ENCODE measurements at places on chromosomes 3 and 15. TPM values are rescaled to one million over a fixed set of nuclear protein-coding genes. Genes with fewer than 3 reads are reported as not detected.

GRCh38 chr3:72105306-72105705 lies 320.4 kb upstream of the PROK2 start:
- no peak overlapping the region for H3K4me3 ChIP-seq
- peaks cover 3% of the 10 kb centered on the region for H3K27me3 ChIP-seq
- H3K4me1 ChIP-seq = peaks cover 17% of the 10 kb centered on the region
- no peaks in the 10 kb centered on the region for H3K36me3 ChIP-seq
- DNase-seq = no peak
- no peak overlapping the region for H3K27ac ChIP-seq

GADL1 gene
- total RNA-seq = not detected

DNA sequence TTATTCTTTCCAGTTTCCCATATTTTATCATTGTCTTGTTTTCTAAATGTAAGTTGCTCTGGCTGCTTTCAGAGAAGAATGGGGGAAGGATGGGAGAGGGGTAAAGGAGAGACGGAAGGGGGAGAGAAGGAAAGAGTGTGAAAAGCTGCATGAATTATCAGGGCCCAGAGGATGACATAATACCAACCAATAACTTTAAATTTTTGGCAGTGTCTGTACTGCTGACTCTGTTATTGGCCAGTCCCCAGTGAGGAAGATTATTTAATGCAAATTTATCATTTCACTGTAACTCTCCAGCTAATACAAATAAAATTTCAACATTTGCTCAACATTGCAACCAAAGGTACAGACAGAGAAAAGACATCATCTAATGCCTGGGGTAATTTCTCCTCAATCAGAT lies 551.7 kb upstream of the CFAP20DC start:
- H3K4me1 ChIP-seq = no peaks in the 10 kb centered on the region
- no peak overlapping the region for H3K27ac ChIP-seq
- H3K36me3 ChIP-seq = no peaks in the 10 kb centered on the region
- no peaks in the 10 kb centered on the region for H3K27me3 ChIP-seq
- H3K4me3 ChIP-seq = no peak overlapping the region

- no peak for DNase-seq
- H3K4me3 ChIP-seq = no peak overlapping the region
- H3K27me3 ChIP-seq = no peaks in the 10 kb centered on the region
- H3K27ac ChIP-seq = no peak overlapping the region
- H3K36me3 ChIP-seq = no peaks in the 10 kb centered on the region
These were observed 342.8 kb downstream of the TUSC7 start for GRCh38 chr3:117052395-117052794.

- H3K27me3 ChIP-seq = peaks cover 40% of the 10 kb centered on the region
- H3K36me3 ChIP-seq = no peaks in the 10 kb centered on the region
- no peak overlapping the region for H3K27ac ChIP-seq
- peaks cover 5% of the 10 kb centered on the region for H3K4me1 ChIP-seq
- H3K4me3 ChIP-seq = no peak overlapping the region
- DNase-seq = no peak
These were observed 29.5 kb upstream of the THRB start for GRCh38 chr3:24523988-24524727.

MINAR1 gene
- 0.21 TPM for total RNA-seq

DNA sequence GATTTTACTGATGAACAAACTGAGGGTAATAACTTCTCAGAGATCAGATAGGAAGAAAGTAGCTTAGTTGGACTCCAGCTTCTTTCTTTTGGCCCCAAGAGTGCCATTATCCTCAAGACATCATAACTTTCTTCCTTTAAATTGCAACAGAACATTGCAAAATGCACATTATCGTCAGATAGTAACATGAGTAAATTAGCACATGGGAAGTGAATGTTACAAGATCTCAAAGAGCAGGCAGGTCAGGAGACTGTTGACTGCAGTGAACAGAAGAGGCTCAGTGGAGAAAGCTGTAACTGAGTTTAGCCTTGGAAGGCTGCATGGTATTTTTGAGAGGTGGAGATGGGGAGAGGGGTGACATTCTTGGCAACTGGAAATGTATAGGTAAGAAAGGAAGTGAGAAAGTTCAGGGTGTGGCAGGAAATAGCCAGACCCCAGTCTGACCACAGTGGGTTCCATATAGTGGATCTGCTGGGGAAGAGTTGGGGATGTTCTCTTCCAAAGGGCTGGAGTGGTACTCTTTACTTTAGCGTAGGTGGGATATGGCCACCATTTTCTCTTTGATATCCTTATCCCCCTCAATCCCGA lies 307.7 kb downstream of the RPLP1 start:
- H3K36me3 ChIP-seq = peaks cover 2% of the 10 kb centered on the region
- peak; percentile 34 for DNase-seq
- peak overlapping the region; percentile 20 for H3K4me3 ChIP-seq

- no peak overlapping the region for H3K27ac ChIP-seq
- no peak overlapping the region for H3K4me3 ChIP-seq
- no peaks in the 10 kb centered on the region for H3K36me3 ChIP-seq
These were observed 11.5 kb upstream of the DNASE1L3 start for GRCh38 chr3:58222161-58222724.

ANKRD34C gene
- not detected for total RNA-seq

MAGI1 gene
- not detected for total RNA-seq

DNA sequence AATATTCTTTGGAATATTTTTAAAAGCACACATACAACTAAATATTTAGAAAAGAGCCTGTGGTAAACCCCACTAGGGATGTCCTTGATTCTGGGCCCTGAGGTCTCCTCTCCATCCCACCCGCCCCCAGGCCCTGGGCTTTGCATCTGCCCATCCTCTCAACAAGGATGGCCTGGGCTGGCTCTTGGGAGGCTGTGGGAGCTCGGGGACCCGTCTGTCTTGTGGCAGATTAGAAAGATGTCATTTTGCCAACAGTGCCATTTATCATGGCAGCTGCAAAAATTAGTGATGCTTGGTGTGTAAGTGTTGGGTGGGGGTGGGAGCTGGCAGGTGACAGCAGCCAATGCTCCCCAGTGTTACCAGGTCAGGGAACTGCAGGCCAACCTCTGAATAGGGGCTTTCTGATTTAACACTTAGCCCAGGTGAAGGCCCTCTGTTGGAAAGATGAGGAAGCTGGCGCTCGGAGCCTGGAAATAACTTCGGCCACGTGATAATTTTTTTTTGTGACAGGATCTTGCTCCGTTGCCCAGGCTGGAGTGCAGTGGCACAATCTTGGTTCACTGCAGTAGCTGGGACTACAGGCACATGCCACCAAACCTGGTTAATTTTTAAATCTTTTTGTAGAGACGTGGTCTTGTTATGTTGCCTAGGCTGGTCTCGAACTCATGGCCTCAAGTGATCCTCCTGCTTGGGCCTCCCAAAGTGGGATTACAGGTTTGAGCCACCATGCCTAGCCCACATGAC lies 16.9 kb upstream of the CSPG4 start:
- no peaks in the 10 kb centered on the region for H3K36me3 ChIP-seq
- H3K27me3 ChIP-seq = peaks cover 10% of the 10 kb centered on the region
- DNase-seq = no peak
- peaks cover 14% of the 10 kb centered on the region for H3K4me1 ChIP-seq
- no peak overlapping the region for H3K4me3 ChIP-seq
- no peak overlapping the region for H3K27ac ChIP-seq

DNA sequence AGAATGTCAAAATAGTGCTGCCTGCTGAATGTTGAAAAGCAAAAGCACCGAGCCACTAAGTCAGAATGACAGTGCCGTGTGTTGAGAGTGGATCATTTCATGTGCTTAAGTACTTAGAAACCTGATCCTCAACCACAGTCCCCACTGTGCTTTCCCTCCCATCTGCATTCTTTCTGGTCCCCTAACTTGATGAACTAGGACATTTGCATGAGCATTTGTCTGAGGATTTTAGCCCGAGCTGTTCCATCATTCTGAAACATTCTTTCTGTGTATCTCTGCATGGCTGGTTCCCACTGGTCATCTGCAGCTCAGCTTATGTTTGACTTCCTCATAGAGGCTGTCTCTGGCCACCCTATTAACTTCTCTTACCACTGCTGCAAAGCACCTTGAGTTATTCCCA lies 42.0 kb downstream of the SST start:
- no peaks in the 10 kb centered on the region for H3K4me1 ChIP-seq
- DNase-seq = no peak
- no peak overlapping the region for H3K27ac ChIP-seq
- peaks cover 18% of the 10 kb centered on the region for H3K27me3 ChIP-seq

CSPG4 gene
- not detected for total RNA-seq

TP53BP1 gene
- total RNA-seq = 22.3 TPM

- DNase-seq = no peak
- H3K27ac ChIP-seq = no peak overlapping the region
- H3K4me3 ChIP-seq = no peak overlapping the region
- H3K4me1 ChIP-seq = no peaks in the 10 kb centered on the region
These were observed 42.7 kb upstream of the PRICKLE2 start for GRCh38 chr3:64267721-64268604.

DNA sequence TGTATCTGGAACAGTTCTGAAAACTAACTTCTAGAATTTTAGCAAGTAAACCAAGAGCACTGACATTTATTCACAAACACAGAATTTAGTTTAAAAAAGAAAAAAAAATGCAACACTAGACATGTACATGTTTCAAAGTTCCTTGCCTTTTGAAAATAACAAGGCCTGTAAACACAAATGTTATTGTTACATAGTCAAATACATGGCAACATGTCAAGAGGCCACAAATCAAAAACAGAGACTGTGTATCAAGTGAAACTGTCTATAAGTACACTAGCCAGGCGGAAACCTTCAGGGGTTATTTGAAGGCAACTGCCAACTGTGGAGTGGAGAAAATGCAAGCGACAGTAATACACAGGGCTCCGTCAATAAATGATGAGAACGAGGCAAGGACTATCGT lies 547.6 kb downstream of the FOXP1 start:
- no peak for DNase-seq
- H3K27ac ChIP-seq = peak overlapping the region; percentile 5
- H3K27me3 ChIP-seq = no peaks in the 10 kb centered on the region

DNA sequence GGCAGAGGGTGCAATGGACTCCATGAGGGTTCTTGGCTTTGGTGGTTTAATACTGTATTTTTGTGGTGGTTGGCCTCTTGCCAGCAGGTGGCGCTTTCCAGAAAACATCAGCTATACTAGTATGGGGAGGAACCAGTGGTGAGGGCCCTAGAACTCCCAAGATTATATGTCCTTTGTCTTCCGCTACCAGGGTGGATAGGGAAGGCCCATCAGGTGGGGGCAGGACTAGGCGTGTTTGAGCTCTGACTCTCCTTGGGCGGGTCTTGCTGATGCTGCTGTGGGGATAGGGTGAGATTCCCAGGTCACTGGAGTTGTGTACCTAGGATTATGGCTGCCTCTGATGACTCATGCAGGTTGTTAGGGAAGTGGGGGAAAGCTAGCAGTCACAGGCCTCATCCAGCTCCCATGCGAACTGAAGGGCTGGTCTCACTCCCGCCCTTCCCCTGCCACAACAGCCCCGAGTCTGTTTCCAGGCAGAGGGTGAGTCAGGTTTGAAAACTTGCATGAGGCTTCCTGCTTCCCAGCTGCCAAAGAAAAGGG lies 357.7 kb downstream of the OTOL1 start:
- H3K27ac ChIP-seq = no peak overlapping the region
- DNase-seq = peak; percentile 27
- H3K4me1 ChIP-seq = no peaks in the 10 kb centered on the region
- no peaks in the 10 kb centered on the region for H3K36me3 ChIP-seq
- peaks cover 3% of the 10 kb centered on the region for H3K27me3 ChIP-seq

CFAP91 gene
- 0.26 TPM for total RNA-seq

DNA sequence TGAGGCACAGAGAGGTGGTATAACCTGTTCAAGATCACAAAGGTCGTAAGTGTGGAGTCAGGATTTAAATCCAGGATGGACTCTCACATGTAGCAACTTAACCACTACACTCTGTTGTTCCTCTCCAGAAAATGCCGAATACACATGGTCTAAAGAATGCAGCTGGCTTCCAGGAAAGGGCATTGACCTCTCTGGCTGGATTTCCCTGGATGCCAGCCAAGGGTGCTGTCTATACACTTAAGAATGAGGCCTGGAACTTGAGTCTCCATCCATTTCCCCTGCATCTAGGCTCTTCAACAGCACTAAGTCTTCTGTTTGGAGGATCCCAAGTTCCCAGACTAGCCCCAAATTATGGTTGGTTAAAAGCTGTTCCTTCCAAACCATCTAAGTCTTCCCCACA lies 60.5 kb downstream of the CERS3 start:
- peaks cover 16% of the 10 kb centered on the region for H3K4me1 ChIP-seq
- peaks cover 2% of the 10 kb centered on the region for H3K36me3 ChIP-seq
- no peak overlapping the region for H3K4me3 ChIP-seq
- no peaks in the 10 kb centered on the region for H3K27me3 ChIP-seq
- DNase-seq = no peak

- DNase-seq = no peak
- no peak overlapping the region for H3K27ac ChIP-seq
- H3K36me3 ChIP-seq = no peaks in the 10 kb centered on the region
- H3K4me3 ChIP-seq = no peak overlapping the region
These were observed 108.5 kb upstream of the NLGN1 start for GRCh38 chr3:173289072-173289471.

- H3K36me3 ChIP-seq = no peaks in the 10 kb centered on the region
- peaks cover 72% of the 10 kb centered on the region for H3K4me1 ChIP-seq
- no peaks in the 10 kb centered on the region for H3K27me3 ChIP-seq
- H3K27ac ChIP-seq = peak overlapping the region; percentile 94
- no peak for DNase-seq
These were observed 3.0 kb upstream of the SPG11 start for GRCh38 chr15:44666210-44667038.

DNA sequence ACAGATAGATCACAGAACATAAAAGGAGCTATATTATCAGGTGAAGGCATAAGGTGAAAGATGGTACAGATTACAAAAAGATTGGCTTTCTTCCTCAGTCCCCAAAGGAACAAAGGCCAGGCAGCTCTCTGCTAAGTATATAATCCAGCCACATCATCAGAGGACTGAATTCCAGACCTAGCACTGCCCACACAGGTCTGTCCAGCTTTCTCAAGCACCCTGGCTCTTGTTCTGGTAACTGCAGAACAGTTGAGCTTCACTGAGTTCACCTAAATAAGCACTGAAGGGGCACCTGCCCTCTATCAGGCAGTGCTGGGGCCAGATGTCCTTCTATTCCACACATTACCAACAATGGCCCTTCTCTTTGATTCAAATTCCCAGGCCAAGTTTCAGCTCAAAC lies 6.3 kb downstream of the DUOXA1 start:
- H3K36me3 ChIP-seq = no peaks in the 10 kb centered on the region
- no peak overlapping the region for H3K27ac ChIP-seq
- no peaks in the 10 kb centered on the region for H3K4me1 ChIP-seq

DNA sequence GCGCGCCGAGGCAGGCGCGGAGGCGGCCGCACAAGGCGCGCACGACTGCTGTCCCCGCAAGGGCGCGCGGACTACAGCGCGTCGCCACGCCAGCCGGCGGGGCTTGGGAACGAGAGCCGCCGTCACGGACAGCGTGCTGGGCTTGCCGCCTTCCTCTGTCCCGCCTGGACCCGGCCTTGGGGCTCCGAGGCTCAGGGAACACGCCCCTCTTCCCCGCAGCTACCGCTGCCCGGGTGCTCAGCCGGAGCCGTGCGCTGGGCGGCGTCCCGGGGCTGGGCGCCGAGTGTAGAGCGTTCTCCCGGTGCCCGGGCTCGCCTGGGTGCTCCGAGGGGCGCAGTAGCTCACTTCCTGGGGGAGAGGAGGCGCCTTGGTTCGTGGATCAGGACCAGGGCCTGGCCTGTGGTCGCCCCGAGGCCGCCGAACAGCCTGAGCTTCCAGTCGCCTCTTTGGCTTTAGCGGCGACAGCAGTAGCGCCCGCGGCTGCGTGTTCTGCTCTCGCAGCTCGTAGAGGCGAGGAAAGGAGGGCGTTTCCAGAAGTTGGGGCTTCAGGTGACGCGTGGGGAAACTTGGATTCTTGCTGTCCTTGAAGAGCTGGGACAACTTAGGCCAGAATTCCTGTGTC lies 226.7 kb upstream of the C2CD4B start:
- peak overlapping the region; percentile 85 for H3K4me3 ChIP-seq
- no peak overlapping the region for H3K27ac ChIP-seq
- no peaks in the 10 kb centered on the region for H3K36me3 ChIP-seq
- peaks cover 12% of the 10 kb centered on the region for H3K4me1 ChIP-seq

Measured in activated naive CD4-positive, alpha-beta T cell treated with anti-CD3 and anti-CD28 coated beads for 36 hours (primary cell).